ENCODE measurements at places on chromosomes 13 and 19. TPM values are rescaled to one million over a fixed set of nuclear protein-coding genes. Genes with fewer than 3 reads are reported as not detected.

Gene ELSPBP1
- not detected for total RNA-seq

Gene CRLF1
- total RNA-seq: 2.6 TPM

Gene NLRP5
- not detected for total RNA-seq

Gene UBE2L5
- not detected for total RNA-seq

Gene ZNF677
- total RNA-seq: not detected
